ENCODE measurements at places on chromosomes 2 and 18. TPM values are rescaled to one million over a fixed set of nuclear protein-coding genes. Genes with fewer than 3 reads are reported as not detected.

PTMA gene
- 1,072 TPM for polyA plus RNA-seq

KCNIP3 gene
- not detected for polyA plus RNA-seq

G6PC2 gene
- polyA plus RNA-seq: not detected

UCN gene
- polyA plus RNA-seq: 2.2 TPM

TUBA4B gene
- polyA plus RNA-seq: not detected

KIAA2012 gene
- polyA plus RNA-seq: not detected

ITPRIPL1 gene
- 0.18 TPM for polyA plus RNA-seq

GALNT14 gene
- polyA plus RNA-seq: not detected

SERPINB7 gene
- polyA plus RNA-seq: not detected

PSMA8 gene
- polyA plus RNA-seq: 0.13 TPM

ANKRD30BL gene
- polyA plus RNA-seq: not detected

FTCDNL1 gene
- 2.4 TPM for polyA plus RNA-seq

PARD3B gene
- not detected for polyA plus RNA-seq

NR4A2 gene
- 12.1 TPM for polyA plus RNA-seq

VWA3B gene
- polyA plus RNA-seq: not detected

LOXL3 gene
- polyA plus RNA-seq: 18.2 TPM

RTN4 gene
- 158 TPM for polyA plus RNA-seq

CD8B2 gene
- polyA plus RNA-seq: not detected

KIF1A gene
- polyA plus RNA-seq: not detected

SPDYA gene
- 0.15 TPM for polyA plus RNA-seq

BMP10 gene
- not detected for polyA plus RNA-seq

CDH7 gene
- polyA plus RNA-seq: not detected

EML6 gene
- polyA plus RNA-seq: not detected

CNDP1 gene
- not detected for polyA plus RNA-seq

BUB1 gene
- 0.11 TPM for polyA plus RNA-seq

MYOM1 gene
- 0.22 TPM for polyA plus RNA-seq

ESCO1 gene
- 1.3 TPM for polyA plus RNA-seq

DCDC2C gene
- not detected for polyA plus RNA-seq

STAM2 gene
- 2.9 TPM for polyA plus RNA-seq

TSPYL6 gene
- not detected for polyA plus RNA-seq

IL1R1 gene
- 2.7 TPM for polyA plus RNA-seq

SYT4 gene
- not detected for polyA plus RNA-seq

COL3A1 gene
- polyA plus RNA-seq: not detected

TNFRSF11A gene
- polyA plus RNA-seq: 0.05 TPM

GAL3ST2 gene
- not detected for polyA plus RNA-seq

IL1RL2 gene
- 0.07 TPM for polyA plus RNA-seq

ITGAV gene
- 4.9 TPM for polyA plus RNA-seq

GPR35 gene
- 36.3 TPM for polyA plus RNA-seq

EMILIN1 gene
- polyA plus RNA-seq: 0.44 TPM

TANC1 gene
- not detected for polyA plus RNA-seq

ACTR1B gene
- polyA plus RNA-seq: 68.6 TPM

FAM124B gene
- polyA plus RNA-seq: 2.1 TPM

TMEM237 gene
- 0.53 TPM for polyA plus RNA-seq

KCNK3 gene
- not detected for polyA plus RNA-seq

NCKAP5 gene
- not detected for polyA plus RNA-seq

IL36G gene
- not detected for polyA plus RNA-seq

REG3G gene
- polyA plus RNA-seq: not detected

NAPG gene
- 17.5 TPM for polyA plus RNA-seq

PRKAG3 gene
- not detected for polyA plus RNA-seq

LIMS4 gene
- polyA plus RNA-seq: 0.10 TPM

Measured in CD14-positive monocyte (primary cell).